ENCODE measurements at places on chromosomes 3 and 15. TPM values are rescaled to one million over a fixed set of nuclear protein-coding genes. Genes with fewer than 3 reads are reported as not detected.

AMIGO3 gene
- 0.98 TPM for total RNA-seq

EPB42 gene
- not detected for total RNA-seq

CFAP161 gene
- 1.8 TPM for total RNA-seq

GABRR3 gene
- total RNA-seq = not detected

SLC24A5 gene
- total RNA-seq = not detected

GCHFR gene
- total RNA-seq = 14.7 TPM

GPR176 gene
- total RNA-seq = 56.6 TPM
